Mononuclear cell (primary cell): ENCODE measurements at places on chromosomes 6 and 20. TPM values are rescaled to one million over a fixed set of nuclear protein-coding genes. Genes with fewer than 3 reads are reported as not detected.

The SLC35F1 gene
- not detected for total RNA-seq

The HLA-DQA1 gene
- total RNA-seq = 12.5 TPM

The SLC2A4RG gene
- total RNA-seq = 17.1 TPM

The HMGCLL1 gene
- total RNA-seq = not detected

The ETV7 gene
- 0.73 TPM for total RNA-seq
